ENCODE measurements at places on chromosomes 3 and 15. TPM values are rescaled to one million over a fixed set of nuclear protein-coding genes. Genes with fewer than 3 reads are reported as not detected.

DNA sequence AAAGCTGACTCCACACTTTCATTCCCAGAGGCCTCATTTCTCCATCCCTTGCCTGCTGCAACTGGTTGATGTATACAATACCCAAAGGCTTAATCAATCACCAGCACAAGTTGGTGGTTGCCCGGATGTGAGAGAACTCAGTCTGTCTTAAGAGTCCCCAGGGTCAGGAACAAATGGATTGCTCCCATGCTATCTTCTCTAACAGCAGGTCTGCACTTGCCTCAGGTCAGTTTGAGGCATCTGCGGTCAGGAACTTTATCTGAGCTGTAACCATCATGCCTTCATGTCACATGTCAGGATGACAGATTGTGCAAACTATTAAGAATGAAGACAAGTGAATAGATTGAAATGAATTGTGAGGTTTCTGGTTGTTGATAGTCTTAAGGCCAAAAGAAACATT, 56.1 kb downstream of the BFSP2 start:
- DNase-seq: peak; percentile 45

DNA sequence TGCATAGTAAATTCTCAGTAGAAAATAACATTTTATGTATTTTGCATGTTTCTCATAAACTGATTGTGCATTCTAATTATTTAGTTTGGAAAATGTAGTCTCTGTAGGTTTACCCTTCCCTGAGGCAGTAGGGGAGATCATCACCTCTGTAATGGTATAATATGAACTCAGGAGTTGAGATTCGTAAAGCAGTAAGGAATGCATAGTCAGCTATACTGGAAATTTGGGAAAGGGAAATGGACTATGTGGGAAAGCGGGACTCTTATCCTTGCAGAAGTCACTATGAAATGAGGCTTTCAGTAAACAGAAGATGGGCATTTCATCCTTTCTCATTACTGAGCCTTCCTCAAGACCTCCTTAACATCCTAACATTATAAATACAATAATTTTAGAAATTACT, 261.9 kb upstream of the CTDSPL start:
- no peak for DNase-seq

GRCh38 chr15:68385671-68386586, 46.0 kb downstream of the ITGA11 start:
- DNase-seq: no peak

DNA sequence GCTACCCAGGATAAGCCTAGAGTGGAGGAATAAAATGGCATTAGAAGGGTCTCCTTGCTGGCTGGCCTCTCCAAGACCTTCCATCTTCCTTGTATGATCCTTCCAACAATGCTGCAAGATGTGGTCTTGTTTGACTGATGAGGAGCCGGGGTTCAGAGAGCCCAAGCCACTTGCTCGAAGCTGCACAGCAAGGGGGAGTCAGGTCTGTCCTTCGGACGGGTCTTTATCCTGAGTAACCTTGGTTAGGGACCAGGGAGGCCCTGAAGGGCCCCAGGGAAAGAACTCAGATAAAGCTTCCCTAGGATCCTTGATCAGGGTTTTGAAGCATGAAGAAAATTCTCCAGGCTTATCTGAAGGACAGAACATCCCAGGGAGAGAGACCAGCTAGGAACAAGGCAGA, 7.0 kb upstream of the DNAJB8 start:
- no peak for DNase-seq

- DNase-seq: peak; percentile 53
Observed at GRCh38 chr3:186209810-186210752, 101.2 kb upstream of the ETV5 start.

DNA sequence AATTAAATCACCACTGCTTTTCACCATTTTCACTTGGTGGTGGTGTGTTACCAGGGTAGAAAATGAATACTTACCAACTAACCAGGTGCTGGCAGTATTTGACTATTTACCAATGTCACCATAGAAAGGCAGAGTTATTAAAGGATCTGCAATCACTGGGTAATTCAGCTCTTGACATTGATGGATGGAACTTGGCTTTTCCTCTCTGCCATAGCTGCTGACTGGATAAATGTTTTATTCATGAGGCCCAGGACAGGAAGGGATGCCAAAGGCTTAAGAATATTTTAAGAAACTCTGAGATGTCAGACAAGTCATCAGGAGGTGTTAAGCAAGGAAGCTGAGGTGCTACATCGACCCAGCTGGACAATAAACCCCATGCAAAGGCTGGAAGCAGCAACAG, 495.5 kb upstream of the CFAP20DC start:
- no peak for DNase-seq

DNA sequence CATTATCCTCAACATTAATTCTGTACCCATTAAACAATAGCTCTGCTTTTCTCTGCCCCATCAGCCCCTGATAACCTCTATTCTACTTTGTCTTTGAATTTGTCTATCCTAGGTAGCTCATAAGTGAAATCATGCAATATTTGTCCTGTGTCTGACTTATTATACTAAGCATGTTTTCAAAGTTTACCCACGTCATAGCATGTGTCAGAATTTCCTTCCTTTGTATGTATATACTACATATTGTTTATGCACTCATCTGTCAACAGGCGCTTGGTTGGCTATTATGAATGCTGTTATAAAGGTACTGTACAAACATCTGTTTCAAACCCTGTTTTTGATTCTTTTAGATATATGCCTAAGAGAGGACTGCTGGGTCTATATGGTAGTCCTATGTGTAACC, 18.2 kb downstream of the CSNK1G1 start:
- no peak for DNase-seq

DNA sequence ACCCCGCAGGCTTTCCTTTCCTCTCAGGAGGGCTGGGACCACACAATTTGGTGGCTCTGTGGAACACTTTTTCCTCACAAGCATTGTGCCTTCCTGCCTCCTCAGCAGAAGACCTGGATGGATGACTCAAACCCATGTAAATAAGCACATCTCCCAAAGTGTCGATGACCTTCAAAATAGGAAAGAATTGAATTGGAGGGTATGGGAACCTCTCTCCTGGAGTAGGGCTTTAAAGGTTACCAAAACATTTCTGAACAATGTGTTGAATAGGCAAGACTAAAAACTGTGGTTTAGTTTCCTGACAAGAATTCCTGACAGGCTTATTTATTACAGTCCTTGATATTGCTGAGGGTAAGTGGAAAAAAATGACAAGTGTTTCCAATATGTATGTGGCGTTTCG, 118.2 kb downstream of the ALDH1A2 start:
- no peak for DNase-seq

DNA sequence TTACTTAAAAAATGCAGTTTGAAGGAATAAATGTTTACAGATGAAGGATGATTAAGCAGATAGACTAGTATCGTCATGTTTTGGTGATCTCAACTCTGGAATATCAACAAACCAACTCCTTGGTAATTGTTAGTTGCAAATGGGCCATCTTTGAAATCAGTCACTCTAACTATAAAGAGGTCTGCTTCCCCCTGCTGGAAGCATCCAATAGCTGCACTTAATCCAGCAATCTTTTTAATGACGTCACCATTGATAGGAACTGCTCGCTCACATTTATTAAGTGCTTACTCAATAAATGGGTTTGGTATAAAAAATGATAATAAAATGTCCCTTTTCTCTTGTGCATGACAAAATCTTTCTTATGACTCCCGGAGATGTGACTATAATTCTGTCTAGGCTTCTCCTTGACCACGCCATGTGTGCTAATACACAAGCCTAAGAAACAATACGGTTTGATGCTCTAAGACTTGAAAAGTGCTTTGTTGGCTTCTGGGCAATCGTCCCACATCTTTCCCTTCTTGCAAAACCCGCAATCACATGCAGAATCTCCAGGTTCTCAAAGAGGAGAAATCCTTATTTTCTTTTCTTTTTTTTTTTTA, 227.6 kb upstream of the POU1F1 start:
- DNase-seq: peak; percentile 32

- no peak for DNase-seq
Observed at GRCh38 chr3:153242896-153243295, 80.9 kb downstream of the RAP2B start.

DNA sequence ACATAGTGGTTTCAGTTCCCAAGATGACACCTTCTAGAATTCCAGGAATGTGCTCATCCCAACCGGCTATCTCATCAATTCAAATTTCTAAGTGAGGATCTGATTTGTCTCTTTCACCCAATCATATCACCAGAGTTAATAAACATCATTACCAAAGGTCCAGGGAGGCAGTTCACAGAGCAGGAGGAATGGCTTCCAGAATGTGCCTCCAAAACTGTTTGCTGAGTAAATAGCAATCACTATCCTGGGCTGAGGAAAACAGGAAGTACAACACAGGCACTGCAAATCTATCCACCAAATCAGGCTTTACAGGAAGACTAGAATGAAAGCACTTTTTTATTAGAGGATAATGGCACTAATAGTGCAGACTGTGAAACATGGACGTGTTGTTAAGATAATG, 61.5 kb downstream of the OSBPL10 start:
- DNase-seq: no peak

- no peak for DNase-seq
Observed at GRCh38 chr15:48868023-48868422, 9.9 kb upstream of the EID1 start.

- no peak for DNase-seq
Observed at GRCh38 chr3:137761563-137762503, 2.3 kb upstream of the SOX14 start.

GRCh38 chr3:72897758-72898007, 9.8 kb downstream of the GXYLT2 start:
- DNase-seq: no peak

- no peak for DNase-seq
Observed at GRCh38 chr15:65579762-65580161, 31.2 kb downstream of the INTS14 start.

GRCh38 chr3:154734468-154734867, 304.5 kb upstream of the GPR149 start:
- no peak for DNase-seq

- no peak for DNase-seq
Observed at GRCh38 chr15:68888419-68888818, 41.9 kb upstream of the SPESP1 start.

- no peak for DNase-seq
Observed at GRCh38 chr3:42820746-42821051, 11.5 kb downstream of the ACKR2 start.

- peak; percentile 19 for DNase-seq
Observed at GRCh38 chr15:52013151-52013791, 5.7 kb upstream of the MAPK6 start.

DNA sequence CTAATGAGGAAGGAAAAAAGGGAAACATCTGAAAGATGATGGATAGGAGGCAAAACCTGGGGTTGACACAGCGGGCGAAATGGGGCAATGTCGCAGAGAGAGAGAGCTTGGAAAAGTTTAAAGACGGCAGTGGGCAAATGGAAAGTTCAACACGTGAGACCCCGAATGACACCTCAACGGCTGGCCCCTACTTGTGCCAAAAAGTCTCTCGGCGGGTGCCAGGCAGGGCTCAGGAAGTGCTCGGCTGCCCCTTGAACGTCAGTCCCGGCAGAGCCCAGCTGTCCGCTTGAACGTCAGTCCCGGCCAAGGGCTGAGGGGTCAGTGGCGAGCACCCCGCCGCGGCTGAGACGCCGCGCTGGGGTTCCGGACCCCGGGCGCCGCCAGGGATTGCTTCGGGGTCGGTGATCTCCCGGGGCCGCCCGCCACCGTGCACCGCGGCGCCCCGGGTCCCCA, 658 bp downstream of the EOGT start:
- no peak for DNase-seq

GRCh38 chr15:100196326-100197058, 145.3 kb downstream of the ADAMTS17 start:
- DNase-seq: no peak

- no peak for DNase-seq
Observed at GRCh38 chr3:54835701-54836100, 92.2 kb downstream of the LRTM1 start.

DNA sequence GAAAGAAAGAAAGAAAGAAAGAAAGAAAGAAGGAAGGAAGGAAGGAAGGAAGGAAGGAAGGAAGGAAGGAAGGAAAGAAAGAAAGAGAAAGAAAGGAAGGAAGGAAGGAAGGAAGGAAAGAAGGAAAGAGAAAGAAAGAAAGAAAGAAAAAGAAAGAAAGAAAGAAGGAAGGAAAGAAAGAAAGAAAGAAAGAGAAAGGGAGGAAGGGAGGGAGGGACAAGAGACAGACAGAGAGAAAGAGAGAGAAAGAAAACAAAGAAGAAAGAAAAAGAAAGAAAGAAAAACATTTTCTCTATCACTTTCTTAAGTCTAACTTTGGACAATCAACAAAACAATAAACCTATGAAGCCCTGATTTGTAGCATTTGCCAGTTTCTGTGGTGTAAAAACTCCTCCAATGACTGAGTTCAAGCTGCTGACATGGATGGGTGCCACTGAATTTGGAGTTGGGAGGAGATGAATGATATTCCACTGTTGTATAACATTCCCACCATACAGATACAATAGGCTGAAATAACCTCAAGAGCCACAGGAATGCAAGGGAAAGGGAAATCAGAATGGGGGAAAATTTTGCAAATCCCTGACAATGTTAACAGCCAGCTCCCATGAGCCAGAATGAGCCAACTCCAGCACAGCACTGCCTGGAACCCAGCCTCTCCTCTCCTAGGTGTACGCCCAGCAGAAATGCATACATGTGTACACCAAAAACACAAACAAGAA, 15.0 kb upstream of the RTP3 start:
- DNase-seq: no peak

Gene CACNA1D
- total RNA-seq: not detected

Gene MYRIP
- total RNA-seq: 0.07 TPM

Gene ANKRD34C
- total RNA-seq: not detected

Gene DTX3L
- total RNA-seq: 6.2 TPM

Gene SHF
- 1.4 TPM for total RNA-seq

Gene SERINC4
- total RNA-seq: 0.22 TPM

Gene MUC13
- 0.09 TPM for total RNA-seq

Gene STX19
- not detected for total RNA-seq

Gene GOLGA8G
- not detected for total RNA-seq

Gene FLNB
- 43.3 TPM for total RNA-seq

Gene ZFYVE19
- 19.9 TPM for total RNA-seq

Measured in K562 (cell line).